Activated naive CD4-positive, alpha-beta T cell (primary cell): ENCODE measurements at places on chromosomes 12 and 14.

GRCh38 chr14:33454022-33454595 lies 496.8 kb downstream of the EGLN3 start:
- no peak for DNase-seq

- no peak for DNase-seq
Measured at GRCh38 chr12:120960657-120961056, 17.7 kb upstream of the HNF1A start.

GRCh38 chr12:108241986-108242703 lies 97.0 kb downstream of the CMKLR1 start:
- DNase-seq, result no peak

DNA sequence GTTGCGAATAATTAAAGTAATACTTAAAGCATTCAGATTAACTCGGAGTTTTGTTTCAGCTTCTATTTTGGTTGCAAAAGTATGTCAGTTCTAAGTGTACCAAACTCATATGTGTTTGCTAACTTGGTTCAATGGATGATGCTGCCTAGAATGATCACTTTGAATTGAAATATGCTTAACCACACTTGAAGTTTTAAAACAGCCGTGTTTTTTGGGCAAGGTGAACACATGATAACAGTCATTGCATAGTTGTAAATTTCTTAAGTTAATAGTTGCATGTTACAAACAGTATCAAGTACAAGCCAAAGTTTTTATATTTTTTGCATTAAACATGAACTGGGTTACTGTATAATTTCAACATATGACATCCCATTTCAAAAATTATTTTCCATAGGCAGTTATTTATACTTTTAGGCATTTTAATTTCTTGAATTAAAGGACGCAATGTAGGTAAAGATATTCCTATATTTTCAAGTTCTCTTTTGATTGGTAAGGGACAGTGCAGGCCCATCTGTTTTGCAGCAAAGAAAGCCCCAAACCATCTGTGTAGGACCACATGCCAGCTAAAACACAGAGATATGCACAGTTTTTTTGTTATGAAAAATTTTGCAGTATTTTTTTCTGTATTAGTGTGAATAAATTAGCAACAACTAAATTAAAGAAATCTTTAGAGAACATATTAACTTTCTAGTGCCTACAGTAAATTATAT lies 575.5 kb downstream of the PRKD1 start:
- DNase-seq, result no peak

DNA sequence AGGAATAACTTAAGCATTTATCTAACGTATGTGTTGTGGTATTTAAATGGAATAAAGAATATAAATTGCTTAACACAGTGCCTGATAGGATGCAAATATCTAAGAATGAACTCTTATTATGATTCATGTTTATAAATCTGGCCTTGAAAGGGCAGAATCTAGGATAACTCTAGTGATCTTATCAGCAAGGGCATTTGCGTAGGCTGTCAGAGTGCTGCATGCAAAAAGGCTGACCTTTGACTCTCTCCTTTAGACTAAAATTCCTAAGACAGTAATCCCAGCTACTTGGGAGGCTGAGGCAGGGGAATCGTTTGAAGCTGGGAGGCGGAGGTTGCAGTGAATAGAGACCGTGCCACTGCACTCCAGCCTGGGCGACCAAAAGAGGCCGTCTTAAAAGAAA lies 31.3 kb upstream of the ANP32D start:
- DNase-seq, result no peak

GRCh38 chr12:127416796-127417195 lies 850.2 kb upstream of the TMEM132C start:
- no peak for DNase-seq
